ENCODE measurements at places on chromosomes 1 and 21.
A peak's percentile ranks its signal among the peaks of the same experiment; 100 is the strongest.

GRCh38 chr1:17084787-17085186 is 31.0 kb upstream of the SDHB start:
- no peak for DNase-seq

GRCh38 chr21:31857096-31857495 is 15.7 kb upstream of the HUNK start:
- no peak for DNase-seq

DNA sequence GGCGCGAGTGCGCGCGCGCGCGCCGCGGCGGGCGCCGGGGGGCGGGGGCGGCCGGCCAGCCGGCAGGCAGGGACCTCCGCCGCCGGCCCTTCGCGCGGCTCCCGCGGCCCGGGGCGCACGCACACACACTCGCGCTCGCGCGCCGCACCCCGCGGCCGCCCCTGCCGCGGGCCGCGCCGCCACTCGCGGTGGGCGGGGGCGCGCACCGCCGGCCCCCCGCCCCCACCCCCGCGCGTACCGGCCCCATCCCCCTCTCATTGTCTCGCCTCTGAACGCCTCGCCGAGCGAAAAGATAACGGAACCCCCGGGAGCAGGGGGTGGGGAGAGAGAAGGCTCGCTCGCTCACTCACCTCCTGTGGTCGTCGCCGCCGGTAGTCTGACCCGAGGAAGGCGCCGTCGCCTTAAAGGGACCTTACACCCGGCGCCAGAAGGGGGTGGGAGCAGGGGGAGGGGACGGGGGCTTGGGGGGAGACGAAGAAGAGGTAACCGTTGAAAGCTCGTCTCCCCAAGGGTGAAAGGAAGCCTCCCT is 428 bp downstream of the POGZ start:
- DNase-seq = peak; percentile 64

- no peak for DNase-seq
These were observed 167.2 kb upstream of the PROX1 start for GRCh38 chr1:213820362-213821149.

DNA sequence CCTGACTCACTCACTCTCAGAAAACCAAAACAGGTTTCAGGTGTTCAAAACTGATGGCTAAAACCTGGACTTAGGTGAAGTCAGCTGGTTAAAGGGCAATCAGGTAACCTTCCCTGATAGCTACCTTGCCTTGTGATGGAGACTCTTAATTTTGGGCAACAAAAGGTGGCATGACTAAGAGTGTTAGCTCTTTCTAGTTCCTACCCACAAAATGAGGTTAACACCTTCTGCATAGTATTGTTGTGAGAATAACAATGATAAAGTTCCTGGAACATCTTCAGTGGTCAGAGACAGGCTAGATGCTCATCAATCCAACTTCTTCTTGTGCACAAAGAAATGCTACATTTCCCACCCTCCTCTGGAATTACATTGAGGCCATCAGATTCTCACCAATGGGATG is 214.8 kb downstream of the ZNF648 start:
- no peak for DNase-seq
